ENCODE measurements at places on chromosomes 4 and X.

DNA sequence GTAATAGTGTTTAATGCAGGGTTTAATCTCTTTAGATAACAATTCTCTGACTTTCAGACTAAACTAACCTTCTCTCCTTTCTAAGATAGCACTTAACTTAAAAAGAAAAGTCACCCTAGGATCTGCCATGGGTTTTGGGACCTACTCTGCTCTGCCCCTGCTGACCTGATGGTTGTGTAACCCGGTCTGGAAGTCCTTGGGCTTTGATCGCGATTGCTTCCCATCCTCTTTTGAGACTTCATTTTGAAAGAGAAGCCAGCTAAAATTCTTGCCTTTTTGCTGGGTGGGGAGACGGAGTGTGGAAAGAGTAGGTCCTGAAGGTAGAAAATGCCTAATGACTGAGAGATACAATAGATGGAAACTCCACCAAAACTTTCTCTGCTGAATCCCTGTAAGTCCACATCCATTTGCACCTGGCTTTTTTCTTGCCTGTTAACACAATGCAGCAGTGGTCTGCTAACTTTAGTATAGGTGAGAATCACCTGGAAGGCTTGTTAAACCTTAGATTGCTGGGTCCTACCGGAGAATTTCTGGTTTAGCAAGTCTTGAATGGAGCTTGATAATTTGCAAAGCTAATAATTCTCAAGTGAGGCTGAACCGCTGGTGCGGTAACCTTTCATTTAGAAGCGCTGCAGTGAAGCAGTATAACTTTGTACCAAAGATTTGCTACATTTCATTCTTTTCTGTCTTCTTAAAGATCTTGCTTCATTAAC lies 45.6 kb upstream of the CCSER1 start:
- DNase-seq = no peak

- no peak for DNase-seq
Measured at GRCh38 chrX:11480626-11481025, 185.1 kb downstream of the ARHGAP6 start.

GRCh38 chr4:142091691-142092182 lies 455.4 kb downstream of the IL15 start:
- no peak for DNase-seq

- no peak for DNase-seq
Measured at GRCh38 chr4:107760281-107760947, 40.4 kb upstream of the PAPSS1 start.

GRCh38 chr4:184362396-184362795 lies 112.0 kb downstream of the IRF2 start:
- DNase-seq = no peak

- no peak for DNase-seq
Measured at GRCh38 chr4:138259824-138260223, 17.7 kb upstream of the SLC7A11 start.

DNA sequence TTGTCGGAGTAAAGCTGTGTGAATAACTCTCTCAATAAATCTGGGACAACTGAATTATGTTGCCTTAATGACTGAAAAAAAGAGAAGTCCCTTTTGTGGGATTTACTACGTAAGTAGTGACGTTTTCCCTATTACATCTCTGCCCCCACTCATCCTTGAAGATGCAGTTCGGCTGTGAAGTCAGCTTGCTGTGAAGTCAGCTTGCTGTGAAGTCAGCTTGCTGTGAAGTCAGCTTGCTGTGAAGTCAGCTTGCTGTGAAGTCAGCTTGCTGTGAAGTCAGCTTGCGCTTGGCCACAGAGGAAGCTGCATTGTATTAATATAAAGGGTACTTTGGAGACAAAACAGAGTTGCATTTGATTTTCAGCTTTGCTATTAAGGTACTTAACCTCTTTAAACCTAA lies 8.0 kb upstream of the VAMP7 start:
- no peak for DNase-seq

GRCh38 chr4:136369073-136369472 lies 1163.2 kb downstream of the PCDH18 start:
- DNase-seq = no peak

- no peak for DNase-seq
Measured at GRCh38 chrX:65677954-65678469, 10.6 kb downstream of the MSN start.

DNA sequence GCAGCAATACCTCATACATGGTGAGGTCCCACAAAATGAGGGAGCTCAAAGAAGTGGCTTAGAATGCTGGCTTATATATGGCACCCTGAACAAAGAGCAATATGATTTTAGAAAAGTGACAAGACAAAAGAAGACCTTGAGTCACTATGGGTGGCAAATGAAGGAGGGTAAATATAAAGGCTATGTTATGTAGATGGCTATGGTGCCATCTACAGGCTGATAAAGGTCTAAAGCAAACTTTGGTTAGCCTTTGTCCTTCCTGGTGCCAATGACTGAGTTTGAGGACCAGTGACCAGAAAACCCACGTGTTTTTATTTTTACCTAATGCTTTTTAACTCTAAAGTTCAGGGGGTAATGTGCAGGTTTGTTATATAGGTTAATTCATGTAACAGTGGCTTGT lies 151.8 kb downstream of the CCNG2 start:
- DNase-seq = peak; percentile 21

GRCh38 chr4:59535541-59535940 lies 1664.6 kb upstream of the ADGRL3 start:
- DNase-seq = no peak

- no peak for DNase-seq
Measured at GRCh38 chr4:145482209-145483037, 770 bp downstream of the SMAD1 start.

- no peak for DNase-seq
Measured at GRCh38 chrX:133482056-133482952, 67.0 kb upstream of the GPC4 start.

GRCh38 chr4:148849581-148849980 lies 407.4 kb upstream of the NR3C2 start:
- DNase-seq = no peak

GRCh38 chr4:64146030-64146429 lies 263.2 kb downstream of the TECRL start:
- no peak for DNase-seq

DNA sequence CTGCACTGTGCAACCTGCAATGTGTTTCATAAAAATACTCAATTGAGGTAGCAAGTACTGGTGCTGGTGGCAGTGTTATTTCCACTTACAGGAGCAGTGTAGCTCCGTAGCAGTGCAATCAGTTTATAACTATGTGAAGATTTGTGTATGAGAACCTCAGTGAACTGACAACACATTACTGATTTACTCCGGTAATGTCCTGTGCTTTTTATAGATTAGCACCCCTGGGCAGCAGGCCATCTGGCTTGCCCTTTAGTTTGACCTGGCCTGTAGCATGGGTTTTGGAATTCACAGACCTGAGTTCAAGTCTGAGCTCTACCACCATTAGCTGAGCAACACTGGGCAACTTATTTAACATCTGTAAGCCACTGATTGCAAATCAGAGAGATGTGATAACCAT lies 78.6 kb upstream of the GBA3 start:
- DNase-seq = no peak

GRCh38 chrX:135931644-135932487 lies 38.4 kb downstream of the SAGE1 start:
- peak; percentile 32 for DNase-seq

- DNase-seq = no peak
Measured at GRCh38 chrX:8432396-8432795, 32.2 kb upstream of the VCX3B start.

- no peak for DNase-seq
Measured at GRCh38 chr4:140091305-140091704, 62.7 kb downstream of the MAML3 start.

DNA sequence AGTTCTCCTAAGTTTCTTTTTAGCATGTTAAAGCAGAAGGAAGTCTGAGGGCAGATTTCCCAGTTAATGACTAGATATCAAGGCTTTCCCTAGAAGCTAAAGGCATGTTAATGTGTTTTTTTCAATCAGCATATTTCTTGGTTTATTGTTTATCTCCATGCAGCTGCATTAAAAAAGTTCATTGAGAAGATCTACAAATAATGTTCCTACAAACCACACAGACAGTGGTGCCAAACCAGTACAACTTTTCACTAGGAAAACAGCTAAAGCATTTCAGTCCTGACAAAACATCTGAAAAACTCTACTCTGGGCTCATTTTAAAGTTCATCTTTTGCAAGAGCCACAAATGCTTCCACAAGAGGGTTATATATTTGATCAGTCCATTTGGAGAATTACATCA lies 320.0 kb downstream of the ADGRL3 start:
- DNase-seq = no peak

- DNase-seq = no peak
Measured at GRCh38 chr4:70709611-70710205, 12.1 kb upstream of the RUFY3 start.

GRCh38 chr4:7800410-7800809 lies 139.3 kb downstream of the AFAP1 start:
- DNase-seq = no peak

DNA sequence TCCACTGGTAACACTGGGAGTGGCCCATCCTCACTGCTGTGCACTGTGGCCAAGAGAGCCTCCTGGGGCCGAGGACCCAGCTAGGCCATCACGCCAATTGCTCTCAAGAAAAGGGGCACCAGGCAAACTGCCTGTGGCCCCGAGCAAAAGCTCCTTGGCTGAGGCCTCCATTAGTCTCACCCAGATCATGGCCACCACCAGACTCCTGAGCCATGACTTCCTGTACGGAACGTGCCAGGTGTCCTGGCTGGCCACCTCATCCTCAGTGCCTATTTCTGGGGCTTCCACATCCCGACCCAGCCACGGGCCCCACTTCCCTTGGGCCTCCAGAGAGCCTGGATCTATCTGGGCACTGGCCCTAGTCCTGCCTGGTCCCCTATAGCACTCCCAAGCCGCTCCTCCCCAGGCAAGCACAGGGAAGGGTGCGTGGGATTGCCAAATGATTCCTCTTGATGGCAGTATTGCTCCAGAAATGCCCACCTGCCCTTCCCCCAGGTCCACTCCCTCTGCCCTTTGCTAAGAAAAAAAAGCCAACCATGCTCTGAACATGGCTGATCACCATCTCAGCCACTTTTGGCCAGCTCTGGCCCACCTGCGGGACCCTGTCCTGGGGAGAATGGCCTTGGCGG lies 212.6 kb upstream of the AGTR2 start:
- no peak for DNase-seq

DNA sequence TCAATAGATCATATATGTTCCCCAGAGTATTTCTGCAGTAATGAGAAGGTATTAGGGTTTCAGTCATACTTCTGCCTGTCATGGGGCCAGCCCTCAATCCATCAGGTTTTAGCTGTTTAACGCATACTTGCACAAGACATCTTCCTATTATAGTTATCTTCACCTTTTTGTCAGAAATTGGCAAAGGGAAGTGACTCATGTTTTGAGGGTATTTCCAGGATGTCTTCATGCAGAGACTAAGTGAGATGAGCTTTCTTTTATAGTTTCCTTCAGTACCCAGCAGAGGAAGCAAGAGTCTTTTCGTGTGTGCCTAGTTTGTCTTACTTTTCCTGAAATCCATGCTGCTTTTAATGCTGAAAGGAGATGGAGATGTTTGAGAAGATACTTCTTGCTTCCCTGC lies 9.5 kb downstream of the CSTF2 start:
- DNase-seq = no peak

DNA sequence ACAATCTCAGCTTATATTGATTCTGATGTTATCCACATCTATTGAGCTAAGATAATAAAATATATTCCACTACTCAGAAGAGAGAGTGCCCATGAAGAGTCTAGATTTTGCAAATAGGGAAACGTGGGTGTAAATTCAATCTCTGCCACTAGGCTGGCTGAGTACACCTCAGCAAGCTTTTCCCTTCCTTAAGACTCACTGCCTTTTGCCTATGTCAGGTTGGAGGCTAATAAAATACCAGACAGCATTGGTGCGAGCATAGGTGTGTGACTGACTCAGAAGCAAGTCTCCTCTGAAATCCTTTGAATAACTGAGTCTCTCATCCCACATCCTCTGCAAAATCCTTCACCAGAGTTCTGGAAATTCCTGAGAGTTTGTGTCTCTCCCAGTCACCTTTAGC lies 405.4 kb upstream of the CPEB2 start:
- no peak for DNase-seq

- DNase-seq = no peak
Measured at GRCh38 chr4:161892951-161893350, 270.8 kb downstream of the FSTL5 start.

DNA sequence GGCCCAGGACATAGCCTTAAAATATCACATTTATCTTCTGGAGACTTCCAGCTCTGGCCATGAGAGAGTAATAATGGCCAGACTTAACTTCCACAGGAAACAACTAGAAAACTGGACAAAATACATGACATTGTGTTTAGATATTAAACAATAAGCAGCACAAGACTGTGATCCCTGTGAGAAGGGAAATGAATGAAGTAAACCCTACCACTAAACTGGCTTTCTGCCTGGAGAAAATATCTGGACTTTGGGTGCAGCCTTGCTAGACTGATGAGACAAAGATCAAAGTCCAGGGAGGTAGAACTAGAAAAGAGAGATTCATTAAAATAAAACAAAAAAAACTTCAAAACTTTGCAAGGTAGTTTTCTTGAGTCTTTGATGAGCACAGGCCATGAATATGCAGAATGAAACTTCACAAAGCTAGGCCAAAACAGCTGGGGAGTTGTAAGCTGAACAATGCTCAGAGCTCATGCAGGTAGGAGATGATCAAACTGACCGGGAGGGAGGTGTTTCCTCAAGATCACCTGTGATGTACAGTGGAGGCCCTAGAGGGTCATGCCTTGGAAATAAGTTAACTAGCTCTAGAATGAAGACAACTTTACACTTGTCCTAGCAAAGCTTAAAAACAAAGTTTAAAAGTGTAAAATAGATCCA lies 147.0 kb upstream of the SH3RF1 start:
- no peak for DNase-seq

DNA sequence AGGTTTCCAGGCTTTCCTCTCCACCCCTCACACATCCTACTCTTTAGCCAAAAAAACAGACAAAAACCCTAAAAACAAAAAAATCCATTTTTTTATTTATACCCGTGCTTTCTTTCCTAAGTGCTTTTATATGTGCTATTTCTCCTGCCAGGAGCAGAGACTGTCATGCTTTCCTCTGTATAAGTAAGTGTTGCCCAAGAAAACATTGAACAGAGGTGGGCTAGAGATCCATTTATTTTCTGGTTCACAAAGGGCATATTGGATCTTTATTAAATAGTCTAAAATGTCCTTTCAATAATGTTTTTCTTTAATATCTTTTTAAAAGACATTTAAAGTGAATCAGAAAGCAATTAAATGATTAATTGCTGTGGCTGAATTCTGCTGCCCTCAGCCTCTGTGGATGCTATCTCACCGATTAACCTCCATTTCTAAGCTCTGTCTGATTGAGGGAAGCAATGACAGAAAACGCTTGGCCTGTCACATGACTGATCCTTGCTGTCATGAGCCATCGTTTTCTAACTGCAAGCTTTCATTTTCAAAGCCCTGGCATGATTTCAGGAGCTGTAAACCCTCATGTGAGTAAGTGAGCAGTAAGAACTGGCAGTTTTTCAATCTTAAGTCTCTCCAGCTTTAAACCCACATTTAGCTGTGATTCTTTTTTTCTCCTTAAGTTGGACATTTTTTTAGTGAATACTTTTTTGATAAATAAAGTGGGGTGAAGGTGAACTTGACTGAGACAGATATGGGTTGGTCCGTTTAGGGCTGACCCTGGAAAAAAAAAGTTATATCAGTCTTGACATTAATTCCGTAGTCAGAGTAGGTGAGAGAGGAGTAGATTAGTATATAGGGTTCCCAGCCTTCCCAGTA lies 180.7 kb upstream of the PGRMC2 start:
- peak; percentile 77 for DNase-seq

Data from hematopoietic multipotent progenitor cell treated with erythropoietin and hydrocortisone succinate and interleukin-3 and kit ligand, for 15 days (in vitro differentiated cells).